Calu3 (cell line): ENCODE measurements at places on chromosomes 13 and 19. TPM values are rescaled to one million over a fixed set of nuclear protein-coding genes. Genes with fewer than 3 reads are reported as not detected.

CD209 gene
- not detected in 2 replicates for total RNA-seq

DNA sequence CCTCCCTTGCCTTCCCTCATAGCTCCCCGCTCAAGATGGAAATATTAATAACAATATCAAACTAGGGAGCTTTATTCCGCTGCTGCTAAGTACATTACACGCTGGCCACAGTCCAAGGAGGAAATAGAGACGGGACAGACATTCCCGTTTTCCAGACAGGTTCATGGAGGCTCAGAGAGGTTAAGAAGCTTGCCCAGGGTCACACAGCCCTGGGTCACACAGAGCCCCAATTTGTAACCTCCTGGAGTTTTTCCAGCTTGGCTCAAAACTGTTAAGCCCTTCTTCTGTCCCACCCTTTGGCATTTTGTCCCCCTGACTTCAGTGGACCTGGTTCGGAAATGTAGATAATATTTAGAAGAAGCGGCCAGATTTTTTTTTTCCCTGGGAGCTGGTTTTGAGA is 2.0 kb downstream of the BICRA start:
- DNase-seq, result no peak

GRCh38 chr19:39144290-39145071 is 18.9 kb downstream of the PAK4 start:
- peak; percentile 32 for DNase-seq

GRCh38 chr19:52670046-52670445 is 31.9 kb upstream of the ZNF83 start:
- DNase-seq, result no peak

- no peak for DNase-seq
These were observed 2.3 kb upstream of the FCAR start for GRCh38 chr19:54871696-54872095.
